ENCODE measurements at places on chromosomes 2 and 18. TPM values are rescaled to one million over a fixed set of nuclear protein-coding genes. Genes with fewer than 3 reads are reported as not detected.

- no peak overlapping the region for H3K4me3 ChIP-seq
- no peaks in the 10 kb centered on the region for H3K36me3 ChIP-seq
- H3K27ac ChIP-seq: no peak overlapping the region
- no peaks in the 10 kb centered on the region for H3K4me1 ChIP-seq
- H3K27me3 ChIP-seq: no peaks in the 10 kb centered on the region
Observed at GRCh38 chr2:5618271-5618670, 73.9 kb upstream of the SOX11 start.

The HOXD9 gene
- not detected for total RNA-seq

- H3K4me1 ChIP-seq: no peaks in the 10 kb centered on the region
- peak overlapping the region; percentile 6 for H3K27ac ChIP-seq
- H3K4me3 ChIP-seq: no peak overlapping the region
- no peaks in the 10 kb centered on the region for H3K36me3 ChIP-seq
Observed at GRCh38 chr18:44796429-44797428, 116.0 kb downstream of the SETBP1 start.

DNA sequence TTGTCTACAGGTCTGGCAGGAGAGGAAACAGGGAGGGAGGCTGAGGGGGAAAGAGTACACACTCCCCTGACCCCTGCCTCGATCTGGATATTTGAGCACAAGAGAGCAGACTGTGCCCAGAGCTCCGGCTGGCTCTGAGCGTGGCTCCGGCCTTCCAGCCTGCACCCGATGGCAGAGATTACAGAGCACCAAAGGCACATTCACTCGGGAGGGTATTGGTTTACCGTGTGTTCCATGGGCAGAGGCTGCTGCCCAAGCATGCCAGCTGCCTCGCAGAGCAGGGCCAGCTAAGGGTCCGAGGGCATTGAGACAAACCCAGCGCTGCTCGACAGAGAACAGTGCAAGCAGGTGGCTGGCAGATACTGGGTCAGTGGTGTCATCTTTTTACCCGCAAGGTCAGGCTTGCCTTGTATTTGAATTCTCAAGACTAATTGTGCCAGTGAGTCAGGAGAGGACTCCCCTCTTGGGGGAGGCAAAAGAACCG lies 132.2 kb downstream of the TNS1 start:
- H3K36me3 ChIP-seq: peaks cover 99% of the 10 kb centered on the region
- H3K4me1 ChIP-seq: no peaks in the 10 kb centered on the region
- no peaks in the 10 kb centered on the region for H3K27me3 ChIP-seq
- DNase-seq: no peak

GRCh38 chr2:88489181-88489580 lies 36.7 kb upstream of the FOXI3 start:
- H3K4me1 ChIP-seq: no peaks in the 10 kb centered on the region
- DNase-seq: no peak
- no peak overlapping the region for H3K27ac ChIP-seq

The KCNJ3 gene
- not detected for total RNA-seq

DNA sequence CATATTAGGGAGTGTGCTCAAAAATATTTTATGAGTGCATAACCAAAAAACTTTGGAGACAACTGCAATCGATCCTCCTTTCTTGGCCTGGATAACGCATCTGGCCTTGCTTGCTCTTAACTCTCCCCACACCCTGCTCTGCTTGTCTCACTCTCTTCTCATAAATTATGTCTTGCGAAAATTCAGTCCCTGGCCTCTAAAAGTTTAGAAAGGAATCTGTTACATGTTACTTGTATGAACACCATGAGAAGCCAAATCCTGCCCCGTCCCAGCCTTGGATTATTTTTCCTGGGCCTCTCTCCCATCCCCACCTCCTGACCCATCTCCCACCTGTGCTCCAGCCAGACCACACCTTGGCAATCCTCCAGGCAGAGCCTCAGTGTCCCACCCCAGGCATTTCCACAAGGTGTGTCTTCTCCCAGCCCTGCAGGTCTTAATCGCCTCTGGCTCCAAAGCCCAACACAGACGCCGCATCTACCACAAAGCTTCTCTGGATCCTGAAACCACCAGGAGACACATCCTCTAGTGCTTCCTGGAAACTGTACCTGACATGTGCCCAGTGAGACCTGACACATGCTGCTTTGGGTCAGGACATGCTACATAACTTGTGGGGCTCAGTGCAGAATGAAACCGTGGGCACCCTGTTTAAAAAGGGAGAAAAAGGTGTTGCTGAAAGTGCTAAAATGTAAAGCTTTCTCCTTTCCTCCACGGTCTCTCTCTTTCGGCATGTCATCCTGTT lies 99.6 kb upstream of the ST3GAL5 start:
- H3K36me3 ChIP-seq: no peaks in the 10 kb centered on the region
- peak overlapping the region; percentile 27 for H3K27ac ChIP-seq
- H3K4me1 ChIP-seq: peaks cover 5% of the 10 kb centered on the region
- no peak for DNase-seq
- H3K27me3 ChIP-seq: no peaks in the 10 kb centered on the region

DNA sequence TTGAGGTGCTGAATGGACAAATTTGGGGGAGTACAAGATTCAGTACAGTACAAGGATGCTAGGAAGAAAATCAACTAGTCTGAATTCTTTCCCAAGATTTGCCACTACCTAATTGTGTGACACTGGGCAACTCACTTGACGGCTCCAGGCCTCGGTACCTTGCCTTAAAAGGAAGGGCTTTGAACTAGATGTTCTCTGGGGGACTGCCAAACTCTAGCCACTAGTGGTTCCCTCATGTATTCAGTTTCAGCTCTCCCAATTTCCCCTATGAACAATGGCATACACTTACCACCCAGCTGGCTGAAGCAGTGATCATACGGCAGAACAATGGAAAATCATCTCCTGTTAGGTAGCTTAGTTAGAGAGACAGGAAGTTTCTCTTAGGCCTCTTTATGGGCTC lies 73.4 kb downstream of the VWC2L start:
- H3K27me3 ChIP-seq: no peaks in the 10 kb centered on the region
- no peaks in the 10 kb centered on the region for H3K4me1 ChIP-seq
- no peak for DNase-seq
- H3K36me3 ChIP-seq: no peaks in the 10 kb centered on the region

GRCh38 chr2:77007686-77008085 lies 514.5 kb downstream of the LRRTM4 start:
- no peak overlapping the region for H3K27ac ChIP-seq
- H3K27me3 ChIP-seq: no peaks in the 10 kb centered on the region
- H3K4me1 ChIP-seq: no peaks in the 10 kb centered on the region
- DNase-seq: no peak
- H3K36me3 ChIP-seq: no peaks in the 10 kb centered on the region

The RUFY4 gene
- total RNA-seq: 0.20 TPM

DNA sequence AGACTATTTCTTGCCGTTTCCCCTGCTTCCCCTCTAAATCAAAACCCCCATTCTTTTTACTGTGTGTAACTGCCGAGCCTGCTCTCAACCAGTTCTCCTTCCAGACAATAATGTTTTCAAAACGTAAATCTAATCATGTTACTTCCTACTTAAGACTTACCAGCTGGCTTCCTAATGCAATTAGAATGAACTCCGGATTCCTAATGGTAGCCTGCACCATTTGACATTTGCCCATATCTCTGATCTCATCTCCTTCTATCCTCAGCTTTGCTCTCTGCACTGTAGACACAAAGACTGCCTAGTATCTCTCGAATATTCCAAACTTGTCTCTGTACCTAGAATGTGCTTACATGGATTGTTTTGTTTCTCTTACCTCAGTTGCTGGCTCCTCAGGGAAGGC lies 12.9 kb downstream of the TTL start:
- DNase-seq: no peak
- H3K27ac ChIP-seq: no peak overlapping the region
- no peaks in the 10 kb centered on the region for H3K27me3 ChIP-seq
- H3K36me3 ChIP-seq: peaks cover 4% of the 10 kb centered on the region

GRCh38 chr2:191245869-191246531 lies 796 bp downstream of the MYO1B start:
- no peaks in the 10 kb centered on the region for H3K27me3 ChIP-seq
- H3K4me1 ChIP-seq: peaks cover 23% of the 10 kb centered on the region
- H3K27ac ChIP-seq: peak overlapping the region; percentile 85
- H3K36me3 ChIP-seq: no peaks in the 10 kb centered on the region

The WNT10A gene
- 0.59 TPM for total RNA-seq

DNA sequence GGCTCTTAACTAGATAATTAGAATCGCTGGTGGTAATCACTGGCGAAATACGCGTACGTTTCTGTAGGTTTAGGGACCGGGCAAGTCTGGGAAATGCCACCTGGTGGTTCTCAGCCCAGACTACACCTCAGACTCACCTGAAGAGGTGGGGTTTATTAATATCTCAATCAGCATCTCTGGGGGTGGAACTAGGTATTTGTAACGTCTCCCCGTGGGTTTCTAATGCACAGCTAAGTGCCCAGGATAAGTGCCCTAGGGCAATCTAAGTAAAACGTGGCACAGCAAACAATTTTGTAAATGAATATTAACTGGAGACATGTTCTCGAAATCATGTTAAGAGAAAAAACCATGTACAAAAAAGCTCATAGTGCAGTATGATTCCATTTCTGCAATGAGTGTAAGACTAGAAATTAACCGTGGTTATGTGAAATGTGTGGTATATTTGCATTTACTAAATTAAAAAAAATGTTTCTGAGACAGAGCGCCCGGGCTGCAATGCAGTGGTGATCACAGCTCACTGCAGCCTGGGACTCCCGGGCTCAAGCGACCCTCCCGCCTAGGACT lies 760 bp upstream of the CNOT11 start:
- no peaks in the 10 kb centered on the region for H3K27me3 ChIP-seq
- peak overlapping the region; percentile 97 for H3K27ac ChIP-seq
- peak overlapping the region; percentile 95 for H3K4me3 ChIP-seq
- DNase-seq: peak; percentile 62

DNA sequence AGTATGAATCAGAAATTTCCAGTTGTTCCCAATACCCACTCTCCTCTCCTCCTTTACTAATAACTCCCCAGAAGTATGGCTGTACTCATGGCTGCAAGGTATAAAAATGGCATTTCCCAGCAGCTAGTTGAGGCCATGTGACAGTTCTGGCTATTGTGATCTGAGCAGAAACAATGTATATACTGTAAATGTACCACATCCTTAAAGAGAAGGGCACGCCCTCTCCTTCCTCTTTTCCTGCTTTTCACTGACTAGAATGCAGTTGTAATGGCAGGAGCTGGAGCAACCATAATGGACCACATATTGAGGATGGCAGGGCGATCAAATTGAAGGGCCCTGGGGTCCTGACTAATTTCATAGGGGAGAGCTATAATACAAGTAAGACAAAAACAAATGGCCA lies 211.2 kb downstream of the TNS1 start:
- H3K4me1 ChIP-seq: peaks cover 29% of the 10 kb centered on the region
- DNase-seq: no peak
- no peak overlapping the region for H3K27ac ChIP-seq
- H3K4me3 ChIP-seq: no peak overlapping the region
- peaks cover 7% of the 10 kb centered on the region for H3K36me3 ChIP-seq
- H3K27me3 ChIP-seq: no peaks in the 10 kb centered on the region
